ENCODE measurements at places on chromosomes 7 and 10. TPM values are rescaled to one million over a fixed set of nuclear protein-coding genes. Genes with fewer than 3 reads are reported as not detected.

- no peak overlapping the region for H3K27ac ChIP-seq
- no peaks in the 10 kb centered on the region for H3K4me1 ChIP-seq
- H3K4me3 ChIP-seq = no peak overlapping the region
- H3K36me3 ChIP-seq = peaks cover 1% of the 10 kb centered on the region
- DNase-seq = no peak
Measured at GRCh38 chr10:52956861-52957260, 184.3 kb upstream of the MBL2 start.

Gene IFIT1B
- total RNA-seq = not detected

Gene NOBOX
- total RNA-seq = not detected

GRCh38 chr7:79462390-79462789 is 8.9 kb upstream of the MAGI2 start:
- no peak overlapping the region for H3K27ac ChIP-seq
- no peaks in the 10 kb centered on the region for H3K36me3 ChIP-seq

DNA sequence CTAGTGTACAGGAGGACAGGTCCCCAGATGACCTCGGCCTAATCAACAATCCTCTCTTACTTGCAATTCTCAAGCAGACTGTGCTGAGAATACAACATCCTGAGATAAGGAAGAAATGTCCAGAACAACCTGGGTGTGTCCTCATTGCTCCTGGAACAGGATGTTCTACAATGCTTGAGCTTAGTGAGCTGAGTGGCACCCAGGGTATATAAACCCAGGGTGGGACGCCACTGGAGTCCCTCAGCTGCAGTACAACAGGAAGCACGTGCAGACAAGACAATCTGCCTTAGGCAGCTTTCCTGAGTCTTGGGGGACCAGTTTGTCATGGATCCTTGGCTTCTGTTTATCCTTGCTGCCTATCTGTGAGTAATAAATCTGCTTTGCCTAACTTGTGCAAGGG is 27.7 kb upstream of the SLC25A13 start:
- H3K27ac ChIP-seq = no peak overlapping the region
- H3K36me3 ChIP-seq = no peaks in the 10 kb centered on the region
- no peaks in the 10 kb centered on the region for H3K4me1 ChIP-seq
- H3K4me3 ChIP-seq = no peak overlapping the region

- H3K4me1 ChIP-seq = peaks cover 8% of the 10 kb centered on the region
- peak; percentile 1 for DNase-seq
- peak overlapping the region; percentile 1 for H3K4me3 ChIP-seq
- H3K27ac ChIP-seq = no peak overlapping the region
- no peaks in the 10 kb centered on the region for H3K36me3 ChIP-seq
Measured at GRCh38 chr10:77554996-77555397, 82.6 kb downstream of the KCNMA1 start.

- no peaks in the 10 kb centered on the region for H3K4me1 ChIP-seq
- H3K36me3 ChIP-seq = no peaks in the 10 kb centered on the region
- peaks cover 39% of the 10 kb centered on the region for H3K27me3 ChIP-seq
- H3K4me3 ChIP-seq = no peak overlapping the region
- no peak overlapping the region for H3K27ac ChIP-seq
Measured at GRCh38 chr10:14477408-14477710, 146.6 kb upstream of the FRMD4A start.

GRCh38 chr7:70695795-70696083 is 436.2 kb upstream of the GALNT17 start:
- no peaks in the 10 kb centered on the region for H3K36me3 ChIP-seq
- peak overlapping the region; percentile 97 for H3K27ac ChIP-seq
- H3K27me3 ChIP-seq = peaks cover 59% of the 10 kb centered on the region
- peak; percentile 21 for DNase-seq
- peak overlapping the region; percentile 100 for H3K4me3 ChIP-seq
- peaks cover 12% of the 10 kb centered on the region for H3K4me1 ChIP-seq

GRCh38 chr10:90504172-90504571 is 353.7 kb downstream of the HTR7 start:
- no peak overlapping the region for H3K27ac ChIP-seq
- H3K4me1 ChIP-seq = no peaks in the 10 kb centered on the region
- H3K4me3 ChIP-seq = no peak overlapping the region
- DNase-seq = no peak
- H3K36me3 ChIP-seq = no peaks in the 10 kb centered on the region
- H3K27me3 ChIP-seq = no peaks in the 10 kb centered on the region

Gene TACC2
- 0.19 TPM for total RNA-seq

DNA sequence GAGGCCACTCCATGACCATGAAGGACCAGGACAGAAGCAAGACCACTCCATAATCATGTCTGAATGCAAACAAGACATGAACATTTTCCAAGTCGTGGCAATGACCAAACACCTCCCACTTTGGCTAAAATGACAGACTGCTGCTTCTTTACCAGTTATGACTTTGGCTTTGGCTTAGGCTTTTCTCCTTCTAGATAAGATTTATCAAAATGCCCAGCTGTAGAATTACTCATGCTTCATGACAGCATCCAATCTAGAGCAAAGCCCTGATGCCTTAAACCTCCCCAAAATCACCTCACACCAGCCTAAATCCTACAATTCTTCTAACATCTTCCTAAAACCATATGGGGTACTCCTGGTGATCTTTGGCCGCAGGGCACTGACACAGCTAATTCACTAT is 102.1 kb downstream of the VPS41 start:
- DNase-seq = no peak
- no peaks in the 10 kb centered on the region for H3K4me1 ChIP-seq
- H3K4me3 ChIP-seq = no peak overlapping the region
- H3K27ac ChIP-seq = no peak overlapping the region
- no peaks in the 10 kb centered on the region for H3K36me3 ChIP-seq

- H3K27ac ChIP-seq = no peak overlapping the region
- H3K27me3 ChIP-seq = peaks cover 16% of the 10 kb centered on the region
- no peak overlapping the region for H3K4me3 ChIP-seq
- DNase-seq = no peak
Measured at GRCh38 chr7:2668401-2668800, 19.6 kb upstream of the AMZ1 start.

- H3K27ac ChIP-seq = no peak overlapping the region
- no peaks in the 10 kb centered on the region for H3K27me3 ChIP-seq
Measured at GRCh38 chr7:85292908-85293576, 106.2 kb upstream of the SEMA3D start.

All from activated T-cell treated with anti-CD3 and anti-CD28 coated beads, Interleukin-2, amount 50 U/mL, for 72 hours (primary cell).